ENCODE measurements at places on chromosomes 2 and 18.

DNA sequence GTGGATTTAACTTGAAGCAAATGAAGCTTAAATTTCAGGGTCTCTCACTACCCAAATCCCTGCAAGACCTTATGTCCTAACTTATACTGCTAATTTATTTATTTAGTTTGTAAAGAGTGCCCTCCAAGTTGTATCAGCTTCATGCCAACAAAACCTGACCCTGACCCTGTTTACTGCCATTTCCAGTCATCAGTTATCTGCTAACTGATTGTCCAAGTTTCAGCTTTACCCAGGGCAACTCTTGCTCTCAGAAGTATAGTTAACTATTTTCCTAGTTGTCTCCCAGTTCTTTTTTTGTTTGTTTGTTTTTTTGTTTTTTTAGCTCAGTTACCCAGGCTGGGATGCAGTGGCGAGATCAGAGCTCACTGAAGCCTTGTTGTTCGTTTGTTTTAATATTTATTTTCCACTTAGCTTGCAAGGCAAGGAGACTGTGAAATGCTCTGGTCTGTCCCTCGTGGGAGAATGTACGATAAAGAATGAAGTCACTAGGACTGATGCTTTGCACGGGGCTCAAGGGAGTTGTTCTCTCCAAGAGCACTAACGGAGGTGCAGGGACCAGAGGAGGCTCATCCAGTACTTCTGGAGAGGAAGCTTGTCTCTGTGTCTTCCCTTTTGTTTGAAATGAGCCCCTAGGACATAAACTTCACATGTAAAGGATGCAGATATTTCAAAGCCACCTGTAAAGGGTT lies 35.3 kb downstream of the MYOM1 start:
- no peak for DNase-seq
- H3K36me3 ChIP-seq = no peaks in the 10 kb centered on the region
- H3K4me3 ChIP-seq = no peak overlapping the region
- H3K27ac ChIP-seq = no peak overlapping the region
- H3K4me1 ChIP-seq = no peaks in the 10 kb centered on the region

DNA sequence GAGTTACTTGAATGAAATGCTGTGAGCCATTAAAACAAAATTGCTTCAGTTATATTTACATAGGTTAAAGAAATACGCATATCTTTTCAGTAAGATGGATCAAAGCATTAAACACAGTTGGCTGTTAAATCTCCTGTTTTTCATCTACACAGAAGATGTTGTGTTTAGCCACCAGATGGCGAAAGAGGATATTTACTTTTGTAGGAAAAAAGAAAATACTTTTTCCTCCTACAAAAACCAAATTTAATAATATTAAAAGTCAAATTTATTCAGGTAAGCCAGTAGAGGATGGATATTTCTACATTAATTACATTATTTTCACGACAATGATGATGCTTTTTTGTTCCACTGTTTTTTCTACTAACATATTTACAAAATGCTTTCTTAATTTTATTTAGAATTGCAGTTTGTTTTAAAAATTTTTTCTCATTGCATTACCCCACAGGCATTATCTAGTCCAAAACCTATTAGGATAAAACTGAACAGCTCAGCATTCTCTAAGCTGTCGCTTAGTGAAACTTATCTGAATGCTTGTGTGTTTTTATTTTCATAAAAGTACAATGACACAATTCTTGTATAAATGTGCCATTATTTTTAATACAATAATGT lies 173.7 kb downstream of the ASXL3 start:
- H3K36me3 ChIP-seq = no peaks in the 10 kb centered on the region
- H3K4me3 ChIP-seq = no peak overlapping the region
- no peaks in the 10 kb centered on the region for H3K4me1 ChIP-seq
- no peaks in the 10 kb centered on the region for H3K27me3 ChIP-seq
- DNase-seq = no peak

DNA sequence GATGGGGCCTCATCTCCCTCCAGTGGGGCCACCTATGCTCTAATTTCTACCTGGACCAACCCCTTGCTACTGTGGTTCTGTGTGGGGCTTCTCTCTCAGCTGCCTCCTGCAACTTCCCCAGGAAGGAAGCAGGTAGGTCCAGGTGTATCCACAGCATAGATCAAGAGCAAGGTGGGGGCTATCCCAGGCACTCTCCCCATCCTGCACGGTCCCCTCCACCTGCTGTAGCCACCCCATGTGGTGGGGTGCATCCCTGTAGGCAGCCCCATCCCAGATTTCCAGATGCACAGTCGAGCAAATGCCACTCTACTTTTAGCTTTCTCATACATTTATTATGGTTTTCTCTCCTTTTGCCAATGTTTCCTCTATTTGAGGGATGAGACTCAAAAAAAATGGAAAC lies 156.1 kb downstream of the FBXO15 start:
- H3K4me3 ChIP-seq = no peak overlapping the region
- no peaks in the 10 kb centered on the region for H3K4me1 ChIP-seq
- DNase-seq = no peak
- no peaks in the 10 kb centered on the region for H3K36me3 ChIP-seq
- H3K27me3 ChIP-seq = no peaks in the 10 kb centered on the region

- H3K36me3 ChIP-seq = no peaks in the 10 kb centered on the region
- no peaks in the 10 kb centered on the region for H3K27me3 ChIP-seq
- DNase-seq = no peak
- no peak overlapping the region for H3K4me3 ChIP-seq
- peaks cover 45% of the 10 kb centered on the region for H3K4me1 ChIP-seq
Observed at GRCh38 chr2:174659069-174659900, 61.7 kb upstream of the WIPF1 start.

GRCh38 chr2:31192851-31193392 lies 24.4 kb downstream of the CAPN14 start:
- no peak overlapping the region for H3K27ac ChIP-seq
- DNase-seq = no peak
- H3K36me3 ChIP-seq = no peaks in the 10 kb centered on the region
- no peaks in the 10 kb centered on the region for H3K27me3 ChIP-seq
- H3K4me3 ChIP-seq = no peak overlapping the region
